AML-193 (cell line): ENCODE measurements at places on chromosomes 6 and 20.

GRCh38 chr6:5337573-5337972 lies 76.3 kb downstream of the FARS2 start:
- DNase-seq: no peak

- no peak for DNase-seq
Observed at GRCh38 chr6:133431031-133431430, 189.9 kb downstream of the EYA4 start.

GRCh38 chr6:57220083-57220703 lies 1.9 kb downstream of the RAB23 start:
- DNase-seq: no peak

DNA sequence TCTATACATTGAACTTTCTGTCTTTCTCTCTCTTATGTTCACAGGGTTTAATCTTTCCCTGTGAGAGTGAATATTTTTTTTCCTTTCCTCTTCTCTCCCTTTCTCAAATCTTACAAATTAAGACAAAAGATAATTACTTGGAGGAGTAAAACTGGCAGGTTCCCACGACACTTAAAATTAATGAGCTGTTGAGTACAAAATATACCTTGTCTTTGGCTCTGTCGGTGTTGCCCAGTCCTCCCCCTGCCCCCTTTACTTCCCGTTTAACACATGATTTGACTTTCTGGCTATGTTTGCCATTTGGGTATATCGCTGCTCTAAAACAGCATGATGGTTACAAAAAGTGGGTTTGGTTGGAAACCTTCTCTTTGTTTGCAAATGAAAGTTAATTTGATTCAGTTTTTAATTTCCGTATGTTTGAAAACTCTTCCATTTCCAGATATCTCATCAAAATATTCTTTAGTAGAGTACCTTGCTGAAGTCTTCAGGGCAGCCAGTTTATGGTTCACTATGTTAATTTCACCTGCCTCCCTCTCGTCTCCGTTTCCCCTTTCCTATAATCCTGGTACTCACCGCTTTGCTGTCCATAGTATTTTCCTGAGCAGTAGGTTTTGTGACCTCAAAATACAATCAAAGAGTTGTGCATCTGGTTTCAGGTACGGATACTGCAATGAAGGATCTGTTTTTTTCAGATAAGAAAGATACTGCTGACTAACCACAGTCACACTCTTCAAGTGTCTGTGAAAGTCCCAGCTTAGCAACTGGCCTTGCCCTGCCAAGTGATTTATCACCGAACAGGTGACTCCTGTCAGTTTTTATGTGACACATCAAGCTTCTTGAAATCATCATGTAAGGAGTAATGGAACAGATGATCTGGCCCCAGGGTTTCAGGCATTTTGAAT lies 181.2 kb downstream of the DTNBP1 start:
- no peak for DNase-seq

DNA sequence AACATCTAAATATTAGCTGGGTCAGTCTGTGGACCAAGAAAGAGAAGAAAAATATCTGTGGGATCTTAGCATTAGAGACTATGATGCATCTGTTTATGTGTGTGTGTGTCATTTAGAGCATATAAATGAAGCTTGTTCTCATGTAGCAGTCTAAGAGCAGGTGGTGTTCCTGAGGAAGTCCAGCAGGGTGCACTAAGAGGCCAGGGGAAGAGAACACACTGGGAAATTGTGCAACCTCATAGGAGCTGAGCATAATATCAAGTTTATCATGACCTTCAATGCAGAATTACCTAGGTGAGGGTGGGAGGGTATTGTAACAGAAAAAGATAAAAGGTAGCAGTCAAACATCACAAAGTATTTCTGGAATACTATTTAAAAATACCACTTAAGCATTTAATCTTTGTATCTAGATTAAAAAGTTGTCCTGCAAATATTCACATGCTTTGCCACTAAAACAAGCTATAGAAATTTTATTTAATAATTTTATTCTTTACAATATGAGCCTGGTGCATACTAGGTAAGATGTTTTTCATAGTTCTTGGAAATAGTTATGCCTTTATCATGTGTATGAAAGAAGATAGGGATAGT lies 80.5 kb downstream of the SMPDL3A start:
- peak; percentile 83 for DNase-seq

DNA sequence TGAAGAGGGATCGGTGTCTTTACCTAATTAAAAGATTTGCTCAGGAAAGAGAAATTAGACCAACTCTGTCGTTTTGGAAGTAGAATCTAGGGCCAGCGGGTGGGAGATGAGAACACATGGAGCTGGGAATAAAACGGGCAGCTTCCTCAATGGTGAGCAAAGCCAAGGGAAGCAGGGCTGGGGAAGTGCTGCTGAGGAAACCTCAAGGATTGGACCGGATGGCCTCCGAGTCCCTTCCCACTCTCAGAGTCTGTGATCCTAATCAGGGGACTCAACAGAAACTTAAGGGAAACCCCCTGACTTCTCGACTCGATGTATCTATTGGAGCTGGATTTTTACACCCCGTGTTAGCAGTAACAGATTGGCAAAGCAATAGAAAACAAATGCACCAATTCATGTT lies 10.8 kb downstream of the GCNT2 start:
- no peak for DNase-seq

GRCh38 chr6:2503816-2504494 lies 246.8 kb downstream of the MYLK4 start:
- peak; percentile 74 for DNase-seq

- no peak for DNase-seq
Observed at GRCh38 chr6:43806758-43807227, 36.8 kb downstream of the VEGFA start.

- no peak for DNase-seq
Observed at GRCh38 chr6:157120534-157121232, 202.6 kb downstream of the TMEM242 start.

DNA sequence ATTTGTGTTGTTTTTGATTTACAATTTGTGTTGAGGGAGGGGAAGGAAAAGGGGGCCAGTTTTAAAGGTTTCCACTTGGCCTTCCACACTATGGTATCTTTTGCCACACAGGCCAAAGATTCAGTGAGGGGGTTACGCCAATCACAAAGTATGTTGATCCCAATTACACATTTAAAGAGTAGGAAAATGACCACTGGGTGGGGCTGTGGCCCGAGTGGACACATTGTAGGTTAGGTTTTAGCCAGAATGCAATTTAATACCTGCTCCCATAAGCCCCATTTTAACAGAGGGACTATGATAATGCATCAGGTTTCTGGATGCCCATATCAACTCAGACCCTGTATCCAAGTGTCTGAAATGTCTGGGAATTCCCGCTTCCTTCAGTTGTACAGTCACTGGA lies 15.6 kb downstream of the VGLL2 start:
- no peak for DNase-seq

DNA sequence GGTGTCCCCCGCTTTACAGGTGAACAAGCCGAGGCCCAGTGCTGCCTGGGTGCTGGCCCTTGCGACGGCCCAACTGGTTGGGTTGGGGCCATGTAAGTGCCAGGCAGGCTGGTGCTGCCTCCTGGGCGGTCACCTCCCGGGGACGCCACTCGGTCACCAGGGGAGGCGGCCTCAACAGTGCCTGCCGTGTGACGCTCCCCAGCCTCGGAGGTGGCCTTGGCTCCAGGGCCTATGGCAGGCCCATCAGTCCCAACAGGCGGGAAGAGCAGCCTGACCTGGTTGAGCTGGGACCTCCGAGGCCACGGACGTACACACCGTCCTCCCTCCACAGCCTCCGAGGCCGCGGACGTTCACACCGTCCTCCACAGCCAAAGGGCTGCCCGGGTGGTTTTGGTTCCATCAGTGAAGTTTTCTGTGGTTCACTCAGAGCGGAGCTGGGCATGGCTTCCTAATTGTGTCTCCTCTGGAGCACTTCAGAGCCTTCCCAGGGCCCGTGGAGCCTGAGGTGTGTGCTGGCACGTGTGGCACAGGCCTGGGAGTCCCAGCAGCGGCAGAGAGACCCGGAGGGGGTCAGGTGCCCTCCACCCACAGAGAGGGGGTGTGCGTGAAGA lies 19.3 kb upstream of the SLCO4A1 start:
- no peak for DNase-seq

DNA sequence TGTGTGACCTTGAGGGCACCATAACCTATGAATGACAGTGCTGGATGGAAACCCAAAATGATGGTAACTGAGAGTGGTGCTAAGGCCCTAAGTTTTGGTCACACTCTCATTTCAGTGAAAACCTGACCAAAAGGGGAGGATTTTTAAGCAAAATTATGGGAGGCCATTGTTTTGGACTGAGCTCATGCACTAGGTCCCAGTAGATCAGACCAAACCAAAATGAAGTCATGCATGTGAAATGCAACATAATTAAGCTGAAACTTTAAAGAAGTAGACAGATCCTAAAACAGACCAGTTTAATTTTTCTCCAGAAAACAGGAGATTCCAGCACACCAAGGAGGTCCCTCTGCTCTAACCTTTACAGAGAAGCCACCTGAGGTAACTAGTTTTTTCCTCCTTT lies 24.0 kb upstream of the THBS2 start:
- no peak for DNase-seq

DNA sequence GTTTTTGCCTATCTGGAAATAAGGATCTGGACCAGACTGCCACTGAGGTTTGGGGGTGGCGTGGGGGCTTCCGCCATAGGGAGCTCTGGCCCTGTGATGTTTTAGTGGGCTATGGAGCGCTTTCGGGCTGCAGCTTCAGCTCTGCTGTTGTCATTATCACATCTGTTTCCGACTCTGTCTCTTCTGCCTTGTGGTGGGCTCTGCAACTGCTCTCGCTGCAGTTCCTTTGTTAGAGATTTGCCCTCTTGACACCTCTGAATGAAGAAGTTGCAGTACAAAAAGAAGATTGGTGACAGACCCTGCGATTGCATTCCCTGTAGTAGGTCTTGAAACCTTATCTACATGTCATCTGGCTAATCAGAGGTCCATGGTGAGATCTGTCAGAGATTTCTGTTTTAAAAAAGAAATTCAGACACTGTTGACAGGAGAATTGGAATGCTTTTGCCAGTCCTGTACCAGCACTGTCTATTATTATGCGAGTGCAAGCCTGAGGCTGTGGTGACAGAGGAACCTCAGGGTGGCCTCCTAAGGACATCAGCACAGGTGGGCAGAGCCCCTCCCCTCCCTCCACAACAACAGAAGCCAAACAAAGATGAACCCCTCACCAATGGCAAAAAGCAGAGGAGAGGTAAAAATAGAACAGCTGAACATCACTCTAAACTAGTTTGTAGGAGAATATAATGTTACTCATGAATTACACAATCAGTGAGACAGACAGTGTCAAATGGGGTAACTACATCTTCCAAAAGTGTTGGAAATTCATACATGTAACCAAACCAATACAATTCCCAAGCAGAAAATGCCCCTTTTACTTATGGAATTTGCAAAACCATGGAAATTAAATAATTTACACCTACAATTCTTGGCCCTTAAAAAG lies 63.5 kb upstream of the DEFB112 start:
- no peak for DNase-seq

GRCh38 chr6:48567016-48567415 lies 456.0 kb upstream of the PTCHD4 start:
- DNase-seq: no peak

DNA sequence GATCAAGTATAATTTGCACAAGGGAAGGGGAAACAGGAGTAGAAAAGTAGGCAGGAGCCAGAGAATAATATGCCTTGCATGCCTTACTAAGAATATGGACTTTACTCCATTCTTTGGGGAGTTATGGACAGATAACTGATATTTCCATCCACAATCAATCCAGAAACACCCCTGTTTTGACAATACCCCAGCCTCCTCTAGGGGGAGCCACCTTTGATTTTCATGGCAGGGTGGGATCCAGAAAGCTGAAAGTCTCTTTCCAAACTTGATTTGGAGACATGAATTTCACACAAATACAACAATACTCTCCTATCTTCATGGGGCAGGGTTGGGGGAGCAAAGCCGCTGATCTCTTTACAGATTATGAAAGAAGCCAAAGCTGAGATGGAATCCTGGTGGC lies 404.1 kb downstream of the FOXA2 start:
- no peak for DNase-seq

- DNase-seq: peak; percentile 54
Observed at GRCh38 chr6:24743944-24744335, 25.0 kb upstream of the C6orf62 start.

- no peak for DNase-seq
Observed at GRCh38 chr6:7175462-7175861, 67.7 kb downstream of the RREB1 start.

- DNase-seq: no peak
Observed at GRCh38 chr20:10994991-10995700, 321.3 kb upstream of the JAG1 start.

- DNase-seq: no peak
Observed at GRCh38 chr6:106226676-106227075, 98.9 kb downstream of the ATG5 start.
